ENCODE measurements at places on chromosomes 5 and 9. TPM values are rescaled to one million over a fixed set of nuclear protein-coding genes. Genes with fewer than 3 reads are reported as not detected.

DNA sequence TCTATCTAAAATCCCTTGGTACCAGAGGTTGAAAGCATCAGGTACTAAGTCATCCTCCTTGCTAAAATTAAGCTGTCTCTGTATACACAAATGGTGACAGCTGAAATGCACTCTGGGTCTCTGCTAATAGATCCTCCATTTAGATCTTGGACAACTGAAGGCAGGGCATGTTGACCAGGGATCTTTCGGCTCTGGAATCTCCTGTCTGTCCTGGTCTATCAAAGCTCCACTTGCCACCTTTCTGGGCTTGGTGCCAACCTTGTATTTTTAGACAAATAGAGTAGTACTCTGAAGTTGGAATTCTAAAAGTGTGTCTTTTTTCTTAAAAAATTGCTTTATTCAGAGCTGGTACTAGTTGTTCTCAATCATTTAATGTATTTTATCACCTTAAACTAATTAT, 135.2 kb upstream of the HMHB1 start:
- no peaks in the 10 kb centered on the region for H3K36me3 ChIP-seq
- no peaks in the 10 kb centered on the region for H3K4me1 ChIP-seq
- no peak overlapping the region for H3K4me3 ChIP-seq
- H3K27ac ChIP-seq, result no peak overlapping the region
- no peak for DNase-seq

GRCh38 chr9:136011703-136012496, 50.7 kb upstream of the UBAC1 start:
- peak overlapping the region; percentile 20 for H3K4me3 ChIP-seq
- H3K36me3 ChIP-seq, result no peaks in the 10 kb centered on the region
- H3K27me3 ChIP-seq, result no peaks in the 10 kb centered on the region
- H3K27ac ChIP-seq, result peak overlapping the region; percentile 67
- peak; percentile 60 for DNase-seq

GRCh38 chr9:105044518-105044917, 116.6 kb upstream of the ABCA1 start:
- no peak overlapping the region for H3K4me3 ChIP-seq
- H3K27me3 ChIP-seq, result no peaks in the 10 kb centered on the region
- H3K4me1 ChIP-seq, result no peaks in the 10 kb centered on the region
- no peak for DNase-seq

Gene DENND4C
- total RNA-seq, result 103 TPM

GRCh38 chr9:2837915-2838314, 6.0 kb downstream of the PUM3 start:
- H3K27ac ChIP-seq, result no peak overlapping the region
- no peak overlapping the region for H3K4me3 ChIP-seq
- DNase-seq, result no peak
- no peaks in the 10 kb centered on the region for H3K36me3 ChIP-seq
- H3K4me1 ChIP-seq, result peaks cover 26% of the 10 kb centered on the region
- no peaks in the 10 kb centered on the region for H3K27me3 ChIP-seq

- no peak overlapping the region for H3K4me3 ChIP-seq
- H3K4me1 ChIP-seq, result no peaks in the 10 kb centered on the region
- no peak overlapping the region for H3K27ac ChIP-seq
- no peak for DNase-seq
- no peaks in the 10 kb centered on the region for H3K27me3 ChIP-seq
- no peaks in the 10 kb centered on the region for H3K36me3 ChIP-seq
These were observed 766.2 kb downstream of the PTPRD start for GRCh38 chr9:9846557-9846956.

DNA sequence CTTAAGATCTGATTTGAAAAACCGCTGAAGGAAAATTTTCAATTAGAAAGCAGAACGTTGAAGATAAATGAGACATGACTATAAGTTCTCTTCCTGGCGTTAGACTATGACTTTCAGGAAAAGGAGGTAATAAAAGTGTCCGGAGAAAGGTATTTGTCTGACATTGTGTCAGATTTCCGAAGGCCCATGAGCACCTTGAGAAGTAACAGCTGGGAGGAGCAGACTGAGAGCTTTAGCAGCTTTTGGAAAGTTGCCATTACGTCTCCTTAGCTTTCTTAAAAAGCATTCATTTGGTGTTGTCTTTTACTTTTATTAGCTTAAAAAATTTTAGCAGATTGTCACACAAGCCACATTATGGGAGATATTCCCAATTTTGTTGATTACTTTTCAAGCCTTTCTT, 363.5 kb downstream of the NDUFS4 start:
- no peaks in the 10 kb centered on the region for H3K27me3 ChIP-seq
- DNase-seq, result no peak
- no peak overlapping the region for H3K4me3 ChIP-seq
- no peaks in the 10 kb centered on the region for H3K36me3 ChIP-seq

Gene OR1L8
- total RNA-seq, result not detected

- no peaks in the 10 kb centered on the region for H3K4me1 ChIP-seq
- H3K4me3 ChIP-seq, result no peak overlapping the region
- DNase-seq, result no peak
- H3K27me3 ChIP-seq, result no peaks in the 10 kb centered on the region
These were observed 596.0 kb upstream of the ADAMTS16 start for GRCh38 chr5:4544049-4544670.

DNA sequence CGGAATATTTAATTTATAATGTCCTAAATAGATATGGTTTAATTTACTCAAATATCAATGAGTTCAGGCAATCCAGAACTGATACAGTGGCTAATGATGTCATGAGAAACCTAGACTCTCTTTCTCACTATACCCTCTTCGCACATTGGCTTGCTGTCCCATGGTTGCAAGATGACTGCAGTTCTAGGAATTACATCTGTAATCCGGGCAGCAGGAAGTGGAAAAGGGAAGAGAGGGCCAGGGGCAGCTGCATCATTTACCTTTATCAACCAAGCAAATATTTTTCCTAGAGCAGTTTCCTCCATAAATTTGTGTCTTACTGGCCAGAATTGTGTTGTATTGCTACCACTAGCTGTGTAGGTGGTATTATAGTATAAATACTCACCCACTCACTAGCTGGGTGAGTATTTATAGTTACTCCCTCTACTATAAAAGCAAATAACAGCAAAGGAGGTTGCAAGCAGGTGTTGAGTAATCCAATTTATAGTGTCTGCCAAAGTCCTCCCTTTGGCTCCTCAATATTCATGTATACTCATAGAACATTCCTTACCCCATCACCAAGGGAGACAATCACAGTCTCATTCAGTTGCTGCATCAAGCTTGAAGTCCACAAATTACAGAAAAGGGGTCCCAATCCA, 168.8 kb downstream of the DROSHA start:
- no peak for DNase-seq
- H3K27me3 ChIP-seq, result no peaks in the 10 kb centered on the region
- no peak overlapping the region for H3K4me3 ChIP-seq
- H3K4me1 ChIP-seq, result no peaks in the 10 kb centered on the region
- no peak overlapping the region for H3K27ac ChIP-seq
- no peaks in the 10 kb centered on the region for H3K36me3 ChIP-seq

DNA sequence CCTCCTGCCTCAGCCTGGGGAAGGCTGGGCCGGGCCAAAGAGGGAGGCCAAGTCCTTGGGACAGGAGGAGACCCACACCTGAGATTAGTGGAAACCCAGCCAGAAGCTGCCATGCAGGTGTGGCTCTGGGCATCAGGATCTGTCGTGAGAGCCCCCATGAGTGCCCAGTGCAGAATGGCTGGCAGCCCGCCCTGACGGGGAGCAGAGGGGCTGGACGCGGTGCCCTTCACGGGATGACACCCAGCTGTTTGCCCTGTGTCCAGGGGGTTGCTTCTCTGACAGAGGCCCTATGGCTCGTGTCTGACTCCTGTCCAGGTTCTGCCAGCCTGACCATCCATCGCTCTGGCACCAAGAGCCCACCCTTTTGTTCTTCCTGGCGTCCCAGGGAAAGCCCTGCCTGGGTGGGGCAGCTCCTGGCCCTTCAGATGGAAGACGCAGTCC, 8.5 kb downstream of the DIPK1B start:
- peaks cover 15% of the 10 kb centered on the region for H3K36me3 ChIP-seq
- peaks cover 23% of the 10 kb centered on the region for H3K27me3 ChIP-seq
- no peak for DNase-seq
- peaks cover 15% of the 10 kb centered on the region for H3K4me1 ChIP-seq
- no peak overlapping the region for H3K4me3 ChIP-seq

DNA sequence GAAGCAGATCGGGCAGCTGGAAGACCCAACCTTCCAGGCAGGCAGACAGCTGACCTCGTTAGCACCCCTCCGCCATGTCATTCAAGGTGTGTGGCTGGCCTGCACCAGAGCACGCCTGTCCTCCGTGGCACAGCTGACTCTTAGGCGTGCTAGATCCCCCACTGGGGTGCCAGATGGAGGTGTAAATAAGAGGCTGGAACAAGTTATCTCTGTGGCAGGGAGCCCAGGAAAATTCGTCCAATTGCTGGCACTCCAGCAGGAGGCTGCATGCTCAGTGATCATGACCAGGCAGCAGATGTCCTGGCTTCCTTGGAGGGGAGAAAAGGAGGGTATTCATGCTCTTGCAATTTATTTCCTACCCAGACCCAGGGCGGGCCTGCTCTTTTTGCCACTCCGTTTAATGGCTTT, 7.8 kb upstream of the ALDOB start:
- peaks cover 5% of the 10 kb centered on the region for H3K4me1 ChIP-seq
- H3K27ac ChIP-seq, result no peak overlapping the region
- DNase-seq, result peak; percentile 14

GRCh38 chr5:93748875-93749397, 7.5 kb upstream of the POU5F2 start:
- no peaks in the 10 kb centered on the region for H3K36me3 ChIP-seq
- DNase-seq, result no peak
- H3K4me3 ChIP-seq, result no peak overlapping the region

- H3K27me3 ChIP-seq, result peaks cover 91% of the 10 kb centered on the region
- peak overlapping the region; percentile 19 for H3K4me3 ChIP-seq
- H3K36me3 ChIP-seq, result no peaks in the 10 kb centered on the region
- H3K27ac ChIP-seq, result no peak overlapping the region
- peaks cover 27% of the 10 kb centered on the region for H3K4me1 ChIP-seq
These were observed 1.3 kb downstream of the SLC9A3 start for GRCh38 chr5:522899-523440.

DNA sequence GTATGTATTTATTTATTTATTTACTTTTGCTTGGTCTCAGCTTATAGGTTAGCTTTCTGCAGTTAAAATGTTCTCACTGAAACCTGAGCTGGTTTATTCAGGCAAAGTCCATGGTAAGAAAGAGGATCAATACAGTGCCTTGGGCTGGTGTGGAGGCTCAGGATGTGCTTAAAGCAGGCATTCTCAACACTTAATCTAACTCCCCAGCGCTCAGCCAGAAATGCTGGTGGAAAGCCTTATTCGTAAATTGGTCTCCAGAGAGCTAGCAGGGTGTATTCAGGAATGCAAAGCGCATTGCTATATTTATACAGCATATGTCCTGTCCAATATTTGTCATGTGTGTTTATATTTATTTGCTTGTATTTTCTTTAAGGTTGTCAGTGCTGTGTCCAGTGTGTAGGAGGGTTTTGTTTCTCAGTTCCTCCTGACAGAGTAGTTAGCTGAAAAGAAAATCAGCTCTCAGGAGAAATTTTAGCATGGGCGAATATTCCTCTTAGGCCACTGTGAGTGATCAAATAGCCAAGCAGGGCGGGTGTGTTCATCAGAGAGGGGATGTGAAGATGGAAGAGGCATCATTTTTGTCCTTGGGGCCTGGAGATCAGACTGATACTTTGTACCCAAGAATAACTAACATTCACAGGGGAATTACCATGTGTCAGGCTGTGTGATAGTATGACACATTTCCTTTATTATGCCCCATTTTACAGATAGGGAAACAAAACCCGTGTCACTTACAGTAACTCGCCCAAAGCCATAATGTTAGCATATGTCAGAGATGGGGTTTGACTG, 65.8 kb downstream of the DOCK2 start:
- H3K36me3 ChIP-seq, result no peaks in the 10 kb centered on the region
- H3K4me3 ChIP-seq, result no peak overlapping the region
- no peak for DNase-seq
- no peaks in the 10 kb centered on the region for H3K27me3 ChIP-seq
- no peaks in the 10 kb centered on the region for H3K4me1 ChIP-seq

Gene SPATA31E1
- total RNA-seq, result not detected

GRCh38 chr5:67092535-67092934, 104.1 kb downstream of the CD180 start:
- peak overlapping the region; percentile 67 for H3K27ac ChIP-seq
- H3K4me1 ChIP-seq, result peaks cover 32% of the 10 kb centered on the region

DNA sequence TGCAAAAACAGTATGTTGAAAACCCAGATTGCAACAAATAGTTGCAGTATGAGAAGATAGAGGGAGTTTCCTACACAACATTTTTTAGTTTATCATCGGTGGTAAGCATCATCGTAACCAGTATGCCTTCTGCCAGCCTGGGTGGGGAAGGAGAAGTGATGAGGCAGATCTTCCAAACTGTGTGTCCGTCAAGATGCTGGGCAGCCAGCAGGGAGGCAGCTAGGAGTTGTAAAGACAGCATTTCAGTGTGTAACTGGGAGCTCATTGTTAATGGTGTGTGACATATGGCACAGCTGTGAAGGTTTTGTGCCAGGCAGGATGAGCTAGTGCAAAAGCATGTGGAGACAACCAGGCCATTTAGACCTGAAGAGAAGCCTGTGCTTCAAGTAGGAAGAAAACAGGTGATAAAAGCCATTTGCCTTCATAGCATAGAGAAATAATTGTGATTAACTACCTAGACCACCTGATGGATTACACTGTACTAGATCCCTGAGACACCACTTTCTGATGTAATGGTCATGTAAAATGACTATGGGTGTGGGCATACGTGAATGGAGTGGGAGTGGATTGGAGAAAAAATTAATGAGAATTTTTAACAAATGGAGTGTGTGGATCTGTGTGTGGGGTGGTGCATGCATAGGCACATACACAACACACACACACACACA, 347.0 kb upstream of the ADAMTSL1 start:
- H3K27ac ChIP-seq, result no peak overlapping the region
- H3K36me3 ChIP-seq, result no peaks in the 10 kb centered on the region
- H3K4me1 ChIP-seq, result no peaks in the 10 kb centered on the region
- DNase-seq, result no peak

Gene IFNE
- total RNA-seq, result not detected

GRCh38 chr9:70117835-70118319, 74.2 kb downstream of the MAMDC2 start:
- H3K4me3 ChIP-seq, result no peak overlapping the region
- peaks cover 10% of the 10 kb centered on the region for H3K4me1 ChIP-seq
- H3K27ac ChIP-seq, result no peak overlapping the region
- H3K27me3 ChIP-seq, result no peaks in the 10 kb centered on the region

- no peaks in the 10 kb centered on the region for H3K36me3 ChIP-seq
- H3K4me3 ChIP-seq, result no peak overlapping the region
- H3K27ac ChIP-seq, result no peak overlapping the region
- no peaks in the 10 kb centered on the region for H3K4me1 ChIP-seq
These were observed 95.6 kb upstream of the SPOCK1 start for GRCh38 chr5:137594717-137595116.

- no peaks in the 10 kb centered on the region for H3K36me3 ChIP-seq
- no peaks in the 10 kb centered on the region for H3K27me3 ChIP-seq
- H3K4me1 ChIP-seq, result peaks cover 9% of the 10 kb centered on the region
- no peak for DNase-seq
- no peak overlapping the region for H3K27ac ChIP-seq
These were observed 27.4 kb downstream of the PHAX start for GRCh38 chr5:126628102-126628501.

GRCh38 chr9:89008744-89009545, 17.7 kb downstream of the S1PR3 start:
- no peaks in the 10 kb centered on the region for H3K36me3 ChIP-seq
- H3K27ac ChIP-seq, result no peak overlapping the region
- no peaks in the 10 kb centered on the region for H3K27me3 ChIP-seq
- H3K4me3 ChIP-seq, result no peak overlapping the region

- no peaks in the 10 kb centered on the region for H3K27me3 ChIP-seq
- no peak for DNase-seq
- H3K4me3 ChIP-seq, result no peak overlapping the region
- H3K36me3 ChIP-seq, result no peaks in the 10 kb centered on the region
- no peaks in the 10 kb centered on the region for H3K4me1 ChIP-seq
- H3K27ac ChIP-seq, result no peak overlapping the region
These were observed 93.5 kb downstream of the PPP2R2B start for GRCh38 chr5:146785065-146785464.

Gene RASEF
- total RNA-seq, result 74.9 TPM

All from transverse colon (tissue), 4 donors.